ENCODE measurements at places on chromosomes 7 and 10. TPM values are rescaled to one million over a fixed set of nuclear protein-coding genes. Genes with fewer than 3 reads are reported as not detected.

The SPDYE2 gene
- total RNA-seq, result not detected

The CDC14C gene
- 0.17 TPM for total RNA-seq

The HOXA10 gene
- 0.15 TPM for total RNA-seq

The PON1 gene
- total RNA-seq, result not detected

The TMEM26 gene
- total RNA-seq, result 2.8 TPM

The MOGAT3 gene
- total RNA-seq, result not detected

The ADCYAP1R1 gene
- total RNA-seq, result not detected

All from smooth muscle cell of trachea (primary cell).